ENCODE measurements at places on chromosomes 3 and 15.

DNA sequence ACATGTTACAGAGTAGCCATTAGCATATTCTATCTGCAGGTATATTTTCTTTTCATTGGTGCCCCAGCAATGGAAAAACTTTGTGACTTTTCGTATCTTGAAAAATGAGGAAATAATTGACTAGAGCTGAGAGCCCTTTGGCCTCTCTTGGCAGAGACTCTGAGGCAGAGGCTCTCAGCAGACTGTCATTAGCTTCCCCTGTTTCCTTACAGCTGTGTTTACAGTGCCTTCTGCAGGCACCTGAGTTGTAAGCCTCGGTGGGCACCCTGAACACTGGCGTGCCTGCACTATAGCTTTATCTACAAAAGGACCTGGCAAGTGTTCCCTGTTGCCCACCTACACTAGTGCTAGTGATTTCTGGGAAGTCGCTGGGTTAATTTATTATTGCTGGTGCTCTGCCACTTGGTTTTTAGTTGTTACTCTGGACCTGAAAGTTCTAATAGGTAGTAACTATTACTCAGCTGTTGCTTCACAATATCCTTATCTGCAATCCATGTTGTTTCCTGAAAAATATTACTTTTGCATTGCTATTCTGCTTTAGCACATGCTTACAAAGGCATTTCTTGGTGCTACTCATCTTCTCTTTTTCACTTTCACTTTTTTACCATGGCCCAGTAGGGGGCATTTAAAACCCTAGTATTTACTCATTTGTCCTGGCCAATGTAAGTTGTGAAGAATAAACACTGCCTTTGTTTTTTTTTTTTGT, 7.8 kb upstream of the GPR171 start:
- DNase-seq: no peak

DNA sequence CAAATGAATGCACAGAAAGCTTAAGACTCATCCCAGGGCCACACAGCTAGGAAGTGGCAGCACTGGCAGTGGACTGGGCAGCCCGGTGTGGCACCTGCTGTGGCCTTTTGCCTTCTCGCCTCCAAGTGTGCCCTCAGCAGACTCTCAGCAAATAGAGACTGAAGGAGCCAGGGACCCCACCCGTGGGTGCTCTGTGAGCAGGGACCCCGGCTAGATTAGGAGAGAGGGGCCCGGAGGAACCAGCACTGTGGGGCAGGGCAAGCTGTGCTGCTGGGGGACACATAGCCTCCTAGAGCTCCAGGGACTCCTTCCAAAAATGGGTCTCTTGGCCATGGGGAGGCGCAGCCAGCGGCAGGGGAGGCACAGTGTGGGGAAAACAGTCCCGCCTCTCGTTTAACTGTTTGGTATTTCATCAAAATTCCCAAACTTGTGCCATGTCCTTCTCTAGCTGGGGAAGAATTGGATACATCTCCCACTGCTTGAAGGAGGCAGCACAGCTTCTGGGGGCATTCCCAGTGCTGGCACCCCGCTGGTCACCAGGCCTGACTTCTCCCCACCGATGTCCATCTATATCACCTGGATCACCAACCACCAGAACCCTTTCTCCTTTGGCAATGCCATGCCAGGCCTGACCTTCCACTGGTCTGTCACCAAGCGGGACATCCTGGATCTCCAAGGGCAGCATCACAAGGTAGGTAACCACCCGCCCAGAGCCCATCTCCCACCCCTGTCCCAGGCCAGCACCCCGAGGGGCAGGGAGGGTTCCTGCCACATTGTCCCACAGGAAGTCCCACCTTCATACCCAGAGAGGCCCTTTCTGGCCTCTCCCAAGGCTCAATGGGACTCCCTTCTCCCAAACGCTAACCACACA, 12.0 kb upstream of the TXNRD3 start:
- DNase-seq: no peak

DNA sequence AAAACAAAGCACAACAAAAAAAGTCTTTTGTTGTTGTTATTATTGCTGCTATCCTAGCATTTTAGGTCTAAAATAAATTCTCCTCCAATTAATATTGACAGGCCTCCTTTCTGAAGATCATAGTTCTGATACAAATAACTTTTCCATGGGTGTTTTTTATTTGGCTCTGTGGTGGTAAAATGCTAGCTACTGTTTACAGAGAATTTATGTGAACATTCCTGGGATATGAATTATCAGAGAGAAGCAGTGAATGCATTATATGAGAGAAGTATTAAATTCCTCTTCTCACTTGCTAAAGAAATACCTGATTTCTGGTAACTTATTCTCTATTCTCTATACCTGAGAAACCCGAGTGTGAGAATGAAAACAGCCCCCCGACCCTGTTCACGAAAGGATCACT, 57.5 kb upstream of the TMCO5A start:
- DNase-seq: no peak

DNA sequence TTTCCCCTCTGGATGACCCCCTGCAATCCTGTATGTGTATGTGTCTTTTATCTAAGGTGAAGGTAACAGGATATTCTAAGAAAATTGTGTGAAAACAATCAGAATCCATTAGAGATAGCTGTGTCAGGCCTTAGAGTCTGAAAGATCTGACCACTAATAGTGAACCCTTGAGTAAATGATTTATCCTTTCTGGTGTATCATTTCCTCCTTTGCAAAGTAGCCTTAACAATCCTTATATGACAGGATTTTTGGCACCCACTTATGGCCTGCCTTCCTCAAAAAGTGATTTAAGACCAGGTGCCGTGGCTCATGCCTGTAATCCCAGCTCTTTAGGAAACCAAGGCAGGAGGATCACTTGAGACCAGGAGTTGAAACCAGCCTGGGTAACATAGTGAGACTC, 110.2 kb downstream of the RBPMS2 start:
- DNase-seq: no peak

DNA sequence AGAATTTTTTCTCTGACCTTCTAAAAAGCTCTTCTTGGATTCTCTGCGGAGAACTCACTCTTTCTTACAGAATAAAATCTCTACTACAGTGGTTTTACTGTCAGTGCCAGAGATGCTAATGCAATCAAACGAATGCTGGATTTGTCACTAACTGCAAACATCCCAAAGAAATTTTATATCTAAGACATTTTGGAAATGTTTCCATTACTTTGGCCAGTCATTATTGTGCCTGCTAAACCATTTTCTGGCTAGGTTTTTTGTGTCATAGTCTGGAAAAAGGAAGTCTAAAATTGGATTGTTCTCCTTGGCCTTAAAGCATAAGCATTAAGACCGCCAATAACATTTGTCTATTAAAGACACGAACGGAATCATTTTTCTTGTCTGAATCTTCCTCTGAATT, 54.0 kb downstream of the PLOD2 start:
- DNase-seq: no peak

- DNase-seq: no peak
Measured at GRCh38 chr3:191963182-191963581, 502.2 kb downstream of the PYDC2 start.

DNA sequence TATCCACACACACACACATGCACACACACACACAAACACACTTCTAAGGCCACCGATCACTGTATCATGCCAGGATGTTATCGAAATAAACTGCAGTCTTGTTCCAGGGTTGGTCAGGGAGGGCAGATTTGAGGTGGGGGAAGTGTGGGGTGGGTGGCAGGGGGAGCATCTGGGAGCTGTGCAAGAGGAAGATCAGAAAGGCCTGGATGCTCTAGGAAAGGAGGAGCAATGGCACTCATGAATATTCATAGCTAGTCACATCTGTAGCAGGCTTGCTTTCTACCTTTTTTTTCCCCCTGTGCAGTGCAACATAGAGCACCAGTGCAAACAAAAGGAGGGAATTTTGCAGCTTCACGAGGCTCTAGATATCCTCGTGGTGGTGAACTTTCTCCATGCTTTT, 84.9 kb downstream of the MEIS2 start:
- DNase-seq: no peak

GRCh38 chr15:66757521-66757920, 55.5 kb downstream of the SMAD6 start:
- no peak for DNase-seq

DNA sequence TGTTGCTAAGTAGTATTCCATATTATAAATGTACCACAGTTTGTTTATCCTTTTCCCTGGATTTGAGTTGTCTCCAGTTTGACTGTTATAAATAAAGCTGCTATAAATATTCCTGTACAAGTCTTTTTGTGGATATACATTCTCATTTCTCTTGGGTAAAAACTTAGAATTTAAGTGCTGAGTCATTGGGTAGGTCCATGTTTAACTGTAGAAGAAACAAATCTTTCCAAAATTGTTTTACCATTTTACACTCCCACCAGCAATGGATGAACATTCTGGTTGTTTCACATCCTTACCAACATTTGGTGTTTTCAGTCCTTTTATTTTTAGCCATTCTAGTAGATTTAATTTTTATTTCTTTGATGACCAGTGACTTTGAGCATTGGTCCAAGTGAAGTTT, 74.0 kb upstream of the TNFAIP8L3 start:
- no peak for DNase-seq

GRCh38 chr3:150346981-150347863, 60.9 kb upstream of the TSC22D2 start:
- DNase-seq: no peak

GRCh38 chr15:61818801-61819200, 241.4 kb downstream of the VPS13C start:
- DNase-seq: no peak

DNA sequence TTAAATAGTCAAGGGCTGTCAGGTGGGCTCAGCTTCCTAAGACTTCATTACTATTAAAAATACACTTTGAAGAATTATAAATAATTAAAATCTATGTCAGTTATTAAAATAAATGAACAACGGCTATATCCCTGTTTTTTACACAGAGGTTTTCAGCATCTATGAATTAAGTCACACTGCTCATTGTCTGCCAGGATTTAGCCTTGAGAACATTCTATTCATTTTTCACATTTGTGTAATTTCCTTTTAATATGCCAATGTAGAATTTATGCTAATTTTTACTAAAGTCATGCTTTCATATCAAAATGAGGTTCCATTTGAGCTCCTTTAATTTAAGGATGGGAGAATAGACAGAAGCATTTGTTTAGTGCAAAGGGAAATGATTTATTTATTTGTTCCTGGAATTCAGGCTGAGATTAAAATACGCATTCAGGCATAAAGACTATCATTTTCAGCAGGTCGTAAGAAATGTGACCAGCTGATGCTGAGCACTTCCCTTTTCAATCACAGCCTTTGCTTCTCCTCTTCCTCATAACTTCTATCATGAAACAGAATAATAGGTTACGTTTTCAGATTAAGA, 345.1 kb downstream of the MFSD1 start:
- no peak for DNase-seq

DNA sequence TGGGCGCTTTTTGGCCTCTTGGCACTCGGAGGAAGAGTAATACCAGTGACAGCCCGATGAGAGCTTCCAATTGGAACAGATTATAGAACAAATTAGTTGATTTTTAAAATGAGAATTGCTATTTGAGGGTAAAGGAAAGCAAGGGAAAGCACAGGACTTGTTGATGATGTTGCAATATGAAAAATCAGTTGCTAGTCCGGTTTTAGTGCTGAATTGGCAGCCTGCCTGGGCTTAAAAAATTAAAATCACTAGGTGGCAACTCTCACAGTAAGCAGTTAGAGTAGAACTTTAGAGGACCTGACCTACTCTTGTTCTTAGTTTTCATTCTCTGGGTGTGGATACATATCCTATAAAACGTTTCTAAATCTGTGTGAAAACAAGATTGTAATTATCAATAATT, 2.1 kb upstream of the SCAANT1 start:
- DNase-seq: no peak

- DNase-seq: no peak
Measured at GRCh38 chr3:158560979-158561378, 10.0 kb upstream of the MLF1 start.

DNA sequence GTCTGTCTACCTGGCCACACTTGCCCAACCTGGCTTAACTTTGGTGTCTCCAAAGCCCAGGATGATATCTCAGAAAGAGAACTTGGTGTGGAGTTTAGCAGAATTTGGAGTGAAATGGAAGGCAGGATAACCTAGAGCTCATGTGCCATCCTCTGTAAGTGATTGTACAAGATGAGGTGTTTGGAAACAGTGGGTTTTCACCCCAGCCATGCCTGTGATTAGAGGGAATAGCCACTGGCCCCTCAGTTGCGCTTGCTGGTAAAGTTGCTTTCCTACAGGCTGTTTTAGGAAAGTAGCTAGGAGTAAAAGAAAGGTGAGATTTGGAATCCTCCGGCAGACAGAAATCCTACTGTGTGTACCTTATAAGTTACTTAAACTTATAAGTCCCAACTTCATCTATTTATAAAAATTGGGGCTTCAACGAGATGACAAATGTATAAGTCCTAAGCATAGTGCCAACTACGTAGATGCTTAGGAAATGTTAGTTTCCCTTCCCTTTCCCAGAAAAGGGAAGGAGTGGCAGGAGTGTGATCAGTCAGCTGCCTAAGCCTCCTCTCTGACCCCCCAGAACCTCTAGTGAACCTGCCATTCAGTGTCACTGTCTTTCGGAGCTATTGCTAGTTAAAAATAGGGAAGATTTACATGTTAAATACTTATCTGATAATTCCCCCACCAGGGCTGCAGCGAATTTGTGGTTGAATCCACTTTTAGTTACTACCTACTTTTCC, 13.4 kb upstream of the BMF start:
- DNase-seq: no peak
